ENCODE measurements at places on chromosomes 4 and X.

DNA sequence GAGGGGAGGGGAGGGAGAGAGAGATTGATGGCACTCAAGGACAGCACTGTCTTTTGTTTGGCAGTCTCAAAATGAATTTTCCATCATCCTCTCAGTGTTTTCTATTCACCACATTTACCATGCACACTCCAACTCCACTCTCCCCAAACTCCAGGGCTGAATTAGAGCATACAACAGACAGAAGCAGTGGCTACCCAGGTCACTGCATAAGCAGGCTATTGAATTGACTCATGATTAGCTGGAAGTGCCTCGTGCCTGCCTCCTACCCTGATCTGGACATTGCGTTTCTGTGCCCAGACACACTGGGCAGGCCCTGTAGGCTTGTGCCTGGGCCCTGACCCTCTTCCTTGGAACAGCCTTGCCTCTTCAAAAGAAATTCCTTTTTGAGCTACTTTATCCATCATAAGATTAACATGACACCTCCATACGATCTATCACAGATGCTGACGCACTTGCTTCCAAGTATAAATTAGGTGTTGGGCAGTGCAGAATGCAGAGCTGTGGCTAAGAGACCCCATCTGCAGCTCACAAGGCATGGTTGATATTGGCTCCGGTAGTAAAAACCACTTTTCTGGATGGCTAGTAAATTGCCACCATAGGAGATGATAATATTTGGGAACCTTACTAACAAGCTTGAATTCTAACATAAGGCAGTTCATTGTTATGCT, 752.9 kb downstream of the RPA4 start:
- DNase-seq = no peak

- no peak for DNase-seq
Observed at GRCh38 chrX:135536877-135537276, 16.4 kb downstream of the INTS6L start.

- DNase-seq = no peak
Observed at GRCh38 chrX:154833746-154834274, 652 bp downstream of the SMIM9 start.

DNA sequence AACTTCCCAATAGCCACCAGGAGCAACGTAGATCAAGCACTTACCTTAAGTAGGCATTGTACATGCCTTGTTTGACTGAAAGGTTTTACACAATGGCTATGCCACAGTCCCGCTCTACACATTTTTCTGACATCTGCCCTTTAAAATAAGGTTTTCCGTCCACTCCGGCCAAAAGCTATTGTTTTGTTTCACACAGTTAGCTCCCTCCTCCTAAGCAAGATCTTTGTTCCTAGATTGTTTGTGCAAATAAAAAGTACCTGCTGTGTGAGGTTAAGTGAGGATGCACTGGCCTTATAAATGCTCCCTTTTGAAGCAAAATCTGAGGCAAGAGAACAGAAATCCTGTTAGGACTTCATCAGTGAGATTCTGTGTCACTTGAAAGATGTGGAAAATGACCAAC, 11.8 kb downstream of the SCD5 start:
- DNase-seq = no peak
